ENCODE measurements at places on chromosomes 11 and 22.

DNA sequence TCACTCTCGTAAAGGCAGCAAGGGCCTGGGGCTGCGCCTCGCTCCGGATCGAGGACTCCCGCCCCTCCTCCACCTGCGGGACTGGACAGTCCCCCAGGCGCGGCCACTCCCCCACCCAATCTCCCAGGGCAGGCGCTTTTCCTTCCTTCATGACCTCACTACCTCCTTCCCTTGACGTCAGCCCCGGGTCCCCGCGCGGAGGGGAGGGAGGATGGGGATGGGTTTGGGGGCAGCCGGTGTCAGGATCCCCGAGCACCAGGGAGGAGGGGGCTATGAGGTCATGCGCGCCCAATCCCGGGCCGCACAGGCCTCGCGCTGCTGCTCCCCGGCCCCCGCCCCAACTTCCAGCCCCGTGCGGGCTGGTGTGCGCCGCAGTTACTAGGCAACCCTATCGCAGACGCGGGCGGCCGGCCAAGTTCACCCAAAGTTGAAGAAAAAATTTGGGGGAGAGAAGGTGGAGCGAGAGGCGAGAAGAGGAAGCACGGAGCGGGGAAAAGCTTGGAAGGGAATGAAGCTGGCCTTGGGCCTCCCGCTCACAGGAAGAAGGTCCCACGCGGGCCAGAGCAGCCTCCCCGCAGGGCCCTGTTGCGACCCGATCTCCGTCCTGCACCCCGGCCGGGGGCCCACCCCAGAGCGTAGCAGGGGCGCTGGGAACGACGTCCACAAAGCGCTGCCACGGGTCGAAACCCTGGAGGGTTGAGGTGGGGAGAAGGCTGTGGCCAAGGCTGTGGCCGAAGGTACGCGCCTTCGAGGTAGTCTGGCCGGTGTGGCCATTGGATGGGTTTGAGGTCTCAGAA is 8.3 kb downstream of the WT1 start:
- no peak for DNase-seq

DNA sequence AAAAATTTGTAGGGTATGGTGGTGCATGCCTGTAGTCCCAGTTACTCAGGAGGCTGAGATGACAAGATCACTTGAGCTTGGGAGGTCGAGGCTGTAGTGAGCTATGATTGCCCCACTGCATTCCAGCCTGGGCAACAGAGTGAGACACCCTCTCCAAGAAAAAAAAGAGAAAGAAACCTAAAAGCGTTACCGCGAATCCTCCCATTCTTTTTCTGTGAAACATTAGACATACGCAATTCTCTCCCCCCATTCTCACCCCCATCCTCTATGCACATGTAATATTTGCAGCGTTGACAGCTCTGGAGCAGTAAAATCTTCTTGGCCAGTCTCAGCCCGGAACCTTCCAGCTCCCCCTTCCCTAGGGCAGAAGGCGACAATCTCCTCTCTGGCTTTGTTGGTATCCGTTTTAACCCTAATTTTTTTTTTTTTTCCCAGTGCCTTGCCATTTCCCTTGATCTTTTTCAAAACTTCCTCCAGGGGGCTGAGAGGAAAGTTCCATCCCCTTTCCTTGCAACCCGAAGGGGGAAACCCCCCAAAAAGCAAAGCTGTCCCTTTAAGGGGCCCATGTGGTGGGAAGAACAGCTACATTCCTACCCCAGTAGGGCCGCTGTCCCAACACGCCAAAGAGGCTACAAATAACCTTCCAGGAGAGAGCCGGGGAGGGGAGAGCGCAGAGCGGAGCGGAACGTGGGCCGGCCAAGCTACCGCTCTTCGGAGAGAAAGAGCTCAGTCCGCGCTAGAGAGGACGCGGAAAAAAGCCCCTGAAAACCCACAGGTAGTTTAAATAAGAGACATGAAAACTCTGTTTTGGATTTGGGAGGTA is 1.9 kb downstream of the LRP4 start:
- DNase-seq = peak; percentile 29

DNA sequence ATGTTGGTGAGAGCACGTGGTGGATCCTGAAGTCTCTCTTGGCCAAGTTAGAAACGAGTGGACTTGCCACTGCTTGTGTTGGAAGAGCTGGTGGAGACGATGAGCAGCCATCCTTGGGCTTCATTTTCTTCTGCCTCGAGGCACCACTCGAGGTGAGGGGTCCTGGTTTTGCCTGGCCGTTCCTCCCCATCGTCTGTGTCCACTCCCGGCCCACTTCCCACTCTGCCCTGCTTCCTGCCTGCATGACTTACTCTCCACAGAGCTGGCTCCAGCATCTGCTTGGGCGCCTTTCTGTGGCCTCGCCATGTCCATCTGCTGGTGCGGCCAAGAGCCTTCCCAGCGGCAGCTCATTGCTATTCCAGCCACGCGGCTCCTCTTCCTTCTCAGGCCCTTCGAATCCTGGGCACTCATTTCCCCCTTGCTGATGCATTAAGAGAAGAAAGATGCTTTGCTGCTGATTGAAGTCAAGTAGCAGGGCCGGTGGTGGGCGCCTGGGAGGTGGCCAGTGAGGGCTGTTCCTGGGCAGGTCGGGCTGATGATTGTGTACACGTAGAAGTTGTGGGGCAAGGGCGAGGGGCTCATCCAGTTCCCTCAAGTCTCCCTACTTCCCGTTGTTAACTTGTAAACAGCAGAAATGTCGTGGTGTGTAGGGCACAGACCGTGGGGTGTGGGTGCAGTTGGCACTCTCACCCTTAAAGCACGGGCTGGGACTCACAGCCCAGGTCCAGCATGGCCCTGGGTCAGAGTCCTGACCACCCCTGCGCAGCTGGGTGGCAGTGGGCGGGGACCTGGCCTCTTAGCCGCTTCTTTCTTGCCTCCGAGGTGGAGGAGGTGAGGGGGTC is 292.0 kb downstream of the TBC1D22A start:
- no peak for DNase-seq

DNA sequence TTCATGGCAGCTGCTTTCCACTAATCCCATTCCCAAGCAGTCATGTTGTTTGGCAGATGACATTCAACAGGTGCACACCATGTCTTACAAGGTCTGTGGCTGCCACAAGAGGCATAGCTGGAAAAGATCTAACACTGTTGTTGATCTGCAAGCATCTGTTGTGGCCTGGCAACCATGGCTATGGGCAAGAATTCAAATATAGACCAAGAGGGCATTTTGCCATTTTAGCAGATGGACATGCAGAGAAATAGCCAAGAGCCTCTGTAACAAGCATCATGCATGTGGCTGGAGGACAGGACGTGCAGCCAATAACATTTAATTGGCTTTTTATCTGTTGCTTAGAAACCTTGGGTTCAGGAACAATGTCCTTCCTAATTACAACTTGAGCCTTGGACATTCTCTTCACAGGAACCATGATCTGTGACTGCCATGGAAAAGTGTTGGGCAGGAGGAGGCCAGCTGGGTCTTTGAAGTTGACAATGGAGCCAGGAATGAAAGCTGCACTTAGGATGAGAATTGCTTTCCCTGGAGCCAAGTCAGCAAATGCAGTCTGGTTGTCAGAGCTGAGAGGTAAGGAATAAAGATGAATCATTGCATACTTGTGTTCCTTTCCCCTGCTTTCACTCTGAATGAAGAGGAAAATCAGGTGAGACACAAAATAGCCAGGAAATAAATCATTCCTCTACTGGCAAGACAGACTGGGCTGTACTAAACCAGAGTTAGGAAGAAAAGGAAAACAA is 113.6 kb upstream of the ANO5 start:
- DNase-seq = no peak

DNA sequence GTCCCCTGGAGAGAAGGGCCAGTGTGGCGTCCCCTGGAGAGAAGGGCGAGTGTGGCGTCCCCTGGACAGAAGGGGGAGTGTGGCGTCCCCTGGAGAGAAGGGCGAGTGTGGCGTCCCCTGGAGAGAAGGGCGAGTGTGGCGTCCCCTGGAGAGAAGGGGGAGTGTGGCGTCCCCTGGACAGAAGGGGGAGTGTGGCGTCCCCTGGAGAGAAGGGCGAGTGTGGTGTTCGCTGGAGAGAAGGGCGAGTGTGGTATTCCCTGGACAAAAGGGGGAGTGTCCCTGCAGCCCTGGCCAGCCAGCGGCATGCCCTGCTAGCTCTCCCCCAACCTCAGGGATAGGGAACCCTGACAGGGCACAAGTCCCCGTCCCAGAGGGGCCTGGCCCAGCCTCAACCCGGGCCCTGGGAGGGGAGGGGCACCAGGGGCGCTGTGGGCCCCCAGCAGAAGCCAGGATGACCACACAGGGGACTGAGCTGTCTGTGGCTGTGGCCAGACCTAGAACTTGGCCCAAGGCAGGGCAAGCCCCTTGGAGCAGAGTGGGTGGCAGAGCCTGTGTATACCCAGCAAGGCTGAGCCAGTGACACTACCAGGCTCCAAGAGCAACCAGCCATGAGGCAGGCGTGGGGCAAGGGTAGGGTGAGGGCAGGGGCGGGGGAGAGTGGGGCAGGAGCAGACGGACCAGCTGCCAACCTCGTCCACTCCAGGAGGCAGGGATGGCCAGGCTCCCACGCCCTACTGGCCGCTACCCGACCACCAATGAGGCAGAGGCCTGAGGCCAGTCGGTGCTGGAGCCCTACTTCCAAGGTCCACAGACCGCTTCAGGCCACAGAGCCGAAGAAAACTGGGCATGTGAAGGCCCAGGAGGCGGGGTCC is 4.2 kb downstream of the HRAS start:
- DNase-seq = no peak

DNA sequence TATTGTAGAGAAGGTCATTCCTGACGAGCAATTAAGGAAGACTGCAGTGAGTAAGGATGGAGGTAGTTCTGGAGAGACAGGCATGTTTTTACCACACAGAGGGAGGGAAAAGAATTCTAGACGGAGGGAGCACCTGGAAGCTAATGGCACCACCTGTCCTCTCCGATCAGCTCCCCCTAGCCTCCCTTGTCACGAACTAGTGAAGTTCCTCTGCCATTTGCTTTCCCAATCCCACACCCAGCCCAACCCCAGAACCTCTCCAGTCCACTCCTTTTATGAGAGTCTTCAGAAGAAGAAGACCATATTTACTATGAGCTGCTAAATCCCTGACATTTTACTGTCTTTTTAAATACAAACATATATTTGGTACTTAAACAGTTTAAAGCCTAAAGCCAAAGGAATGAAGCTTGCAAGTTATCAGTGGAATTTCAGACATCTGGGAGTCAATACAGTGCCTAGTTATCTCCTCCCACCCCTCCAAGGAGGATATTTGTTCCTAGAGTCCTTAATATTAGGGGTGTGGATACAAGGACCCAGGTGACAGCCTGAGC is 46.1 kb upstream of the HSPA8 start:
- DNase-seq = no peak

DNA sequence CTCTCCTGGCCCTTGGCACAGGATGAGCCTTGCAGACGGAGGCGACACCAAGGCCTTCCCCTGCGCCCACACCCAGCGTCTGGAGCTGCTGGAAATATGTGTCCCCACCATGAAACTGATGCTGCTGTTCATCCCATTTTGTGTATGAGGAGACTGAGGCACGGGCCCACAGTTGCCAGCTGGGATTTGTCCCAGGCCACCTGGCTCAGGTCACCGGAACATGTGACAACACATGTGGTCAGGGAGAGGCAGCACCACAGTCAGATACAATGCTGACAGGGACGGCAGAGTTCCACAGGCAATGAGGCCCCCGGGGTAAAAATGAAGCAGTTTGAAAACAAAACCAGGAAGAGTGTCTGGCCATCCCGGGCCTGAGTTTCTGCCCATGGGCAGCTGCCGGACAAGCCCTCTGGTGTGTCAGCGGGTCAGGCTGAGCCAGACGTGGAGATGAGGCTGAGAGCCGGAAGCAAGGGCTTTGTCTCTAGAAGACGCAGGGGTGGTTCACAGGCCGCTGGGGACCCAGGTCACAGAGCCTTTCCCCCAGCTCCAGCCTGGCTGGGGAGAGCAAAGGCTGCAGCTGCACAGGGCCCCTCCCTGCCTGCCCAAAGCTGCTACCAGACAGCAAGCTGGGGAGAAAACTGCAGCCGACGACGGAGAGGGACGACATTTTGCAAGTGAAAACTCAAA is 80.7 kb downstream of the CDKN1C start:
- DNase-seq = no peak

- DNase-seq = peak; percentile 74
Observed at GRCh38 chr22:32644252-32645100, 157.0 kb upstream of the TIMP3 start.

- DNase-seq = no peak
Observed at GRCh38 chr22:30882184-30882717, 86.3 kb downstream of the MORC2 start.

DNA sequence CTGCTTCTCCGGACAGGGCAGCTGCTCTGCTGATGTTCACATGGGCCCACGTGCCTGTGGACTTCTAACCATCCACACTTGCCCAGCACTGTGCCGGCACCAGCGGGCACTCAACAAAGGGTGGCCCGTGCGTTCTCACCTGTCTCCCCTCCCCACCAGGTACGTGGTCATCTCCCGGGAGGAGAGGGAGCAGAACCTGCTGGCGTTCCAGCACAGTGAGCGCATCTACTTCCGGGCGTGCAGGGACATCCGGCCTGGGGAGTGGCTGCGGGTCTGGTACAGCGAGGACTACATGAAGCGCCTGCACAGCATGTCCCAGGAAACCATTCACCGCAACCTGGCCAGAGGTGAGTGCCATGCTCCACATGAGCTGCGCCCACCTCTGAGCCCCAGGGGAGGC is 66.7 kb downstream of the SYT13 start:
- DNase-seq = no peak

All from A172 (cell line).